ENCODE measurements at places on chromosomes 16 and 17.

DNA sequence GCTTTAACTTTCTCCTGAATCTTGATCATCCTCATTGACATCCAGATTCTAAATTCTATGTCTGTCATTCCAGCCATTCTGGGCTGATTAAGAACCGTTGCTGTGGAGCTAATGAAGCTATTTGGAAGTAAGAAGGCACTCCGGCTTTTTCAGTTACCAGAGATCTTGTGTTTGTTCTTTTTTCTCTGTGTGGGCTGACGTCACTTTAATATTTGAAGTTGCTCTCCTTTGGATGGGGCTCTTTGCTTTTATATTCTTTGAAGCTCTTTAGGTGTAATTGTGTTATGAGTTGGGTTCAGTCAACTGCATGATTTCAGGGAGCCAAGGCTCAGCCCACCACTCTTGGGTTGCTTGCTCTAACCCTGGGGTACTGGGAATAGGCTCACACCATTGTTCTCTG lies 460.6 kb downstream of the CDH8 start:
- DNase-seq, result no peak

DNA sequence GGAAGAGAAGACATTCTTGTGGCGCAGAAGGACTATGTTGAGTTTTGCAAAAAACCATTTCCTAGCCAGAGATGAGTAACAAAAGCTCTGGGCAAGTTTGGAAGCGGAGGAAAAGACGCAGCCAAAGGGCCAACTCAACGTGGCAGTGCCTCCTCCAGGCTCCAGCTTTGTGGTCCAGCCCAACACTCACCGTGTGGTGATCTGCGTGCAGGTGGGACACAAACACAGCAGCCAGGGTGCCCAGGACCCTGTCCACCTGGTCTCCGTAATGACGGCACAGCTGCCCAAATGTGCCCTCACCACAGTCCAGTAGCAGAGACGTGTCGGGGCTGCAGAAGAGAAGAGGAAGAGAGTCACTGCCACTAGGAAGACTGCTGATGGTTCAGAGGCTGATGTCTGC lies 21.5 kb downstream of the ELAC2 start:
- DNase-seq, result no peak

GRCh38 chr17:44887971-44888954 lies 11.0 kb downstream of the EFTUD2 start:
- no peak for DNase-seq

DNA sequence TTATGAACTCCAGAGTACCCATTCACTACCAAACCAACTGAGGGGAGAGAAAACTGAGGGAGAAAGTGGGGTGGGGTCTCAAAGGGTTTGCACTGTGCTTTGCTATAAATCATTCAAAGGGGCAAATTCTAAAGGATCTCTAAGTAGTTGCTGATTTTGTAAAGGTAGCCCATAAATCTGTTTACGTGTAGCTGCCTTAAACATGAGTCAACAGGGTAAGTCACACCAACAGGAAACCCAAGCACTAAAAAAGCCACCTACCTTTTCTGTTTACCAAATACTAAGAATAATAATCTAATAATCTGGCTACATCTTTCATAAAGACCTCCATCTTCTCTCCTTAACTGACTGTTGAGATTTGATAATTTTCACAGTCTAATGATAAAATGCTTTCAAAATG lies 8.4 kb upstream of the HSBP1 start:
- DNase-seq, result no peak

GRCh38 chr17:77242118-77242851 lies 101.5 kb downstream of the SEC14L1 start:
- no peak for DNase-seq

- no peak for DNase-seq
Measured at GRCh38 chr17:77445760-77446532, 305.2 kb downstream of the SEC14L1 start.

- no peak for DNase-seq
Measured at GRCh38 chr16:28951410-28951943, 740 bp downstream of the NFATC2IP start.

DNA sequence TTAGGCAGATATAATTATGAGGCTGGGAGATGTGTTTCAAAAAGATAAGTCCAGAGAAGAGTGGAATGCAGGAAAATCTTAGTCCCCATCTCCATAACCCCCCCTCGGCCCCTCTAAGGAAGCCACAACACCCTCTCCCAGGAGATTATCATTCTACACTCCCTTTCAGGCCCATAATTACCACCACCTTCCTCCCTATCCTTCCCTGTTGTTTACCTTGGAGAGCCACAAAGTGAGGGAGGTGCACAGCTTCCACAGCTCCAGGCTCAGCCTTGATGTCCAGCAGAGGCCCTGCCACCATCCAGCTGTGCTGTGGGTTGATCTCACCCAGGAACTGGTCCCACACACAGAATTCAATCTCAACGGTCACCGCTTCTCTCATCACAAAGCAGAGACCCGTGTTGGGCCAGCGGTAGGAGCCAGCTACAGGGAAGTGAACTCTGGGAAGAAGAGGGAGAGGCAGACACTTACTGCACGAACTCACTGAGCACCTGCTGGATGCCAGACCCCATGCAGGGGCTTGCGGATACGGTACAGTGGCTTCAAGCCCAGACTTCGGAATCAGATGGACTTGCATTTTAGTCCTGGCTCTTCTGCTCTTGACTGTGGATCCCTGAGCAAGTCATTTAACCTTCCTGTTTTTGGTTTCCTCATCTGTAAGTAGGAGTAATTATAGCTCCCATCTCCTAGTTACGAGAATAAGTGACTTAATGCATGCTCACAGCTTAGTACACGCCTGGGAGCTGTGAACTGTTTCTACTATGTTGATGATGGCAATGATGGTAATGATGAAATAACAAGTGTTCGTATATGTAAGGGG lies 44.1 kb downstream of the MIS12 start:
- no peak for DNase-seq

DNA sequence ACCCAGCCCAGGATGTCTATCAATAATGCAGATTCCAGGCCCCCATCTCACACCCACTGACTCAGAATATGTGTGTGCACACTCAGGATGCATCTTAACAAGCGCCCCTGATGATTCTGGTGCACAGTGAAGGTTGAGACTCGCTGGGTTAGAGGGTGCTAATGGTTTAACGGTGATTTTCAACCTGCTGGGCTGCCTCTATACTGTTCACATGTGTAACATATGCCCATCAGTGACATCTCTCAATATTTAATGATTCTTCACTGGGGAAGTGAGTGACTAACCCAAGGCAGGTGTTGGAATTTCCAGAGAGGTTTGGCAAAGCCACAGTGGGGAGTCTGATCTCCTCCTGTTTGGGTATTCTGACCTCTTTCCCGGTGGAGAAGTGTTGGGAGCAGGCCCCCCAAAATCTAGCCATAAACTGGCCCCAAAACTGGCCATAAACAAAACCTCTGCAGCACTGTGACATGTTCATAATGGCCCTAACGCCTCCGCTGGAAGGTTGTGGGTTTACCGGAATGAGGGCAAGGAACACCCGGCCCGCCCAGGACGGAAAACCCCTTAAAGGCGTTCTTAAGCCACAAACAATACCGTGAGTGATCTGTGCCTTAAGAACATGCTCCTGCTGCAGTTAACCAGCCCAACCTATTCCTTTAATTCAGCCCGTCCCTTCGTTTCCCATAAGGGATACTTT lies 4.1 kb upstream of the DOC2B start:
- no peak for DNase-seq

DNA sequence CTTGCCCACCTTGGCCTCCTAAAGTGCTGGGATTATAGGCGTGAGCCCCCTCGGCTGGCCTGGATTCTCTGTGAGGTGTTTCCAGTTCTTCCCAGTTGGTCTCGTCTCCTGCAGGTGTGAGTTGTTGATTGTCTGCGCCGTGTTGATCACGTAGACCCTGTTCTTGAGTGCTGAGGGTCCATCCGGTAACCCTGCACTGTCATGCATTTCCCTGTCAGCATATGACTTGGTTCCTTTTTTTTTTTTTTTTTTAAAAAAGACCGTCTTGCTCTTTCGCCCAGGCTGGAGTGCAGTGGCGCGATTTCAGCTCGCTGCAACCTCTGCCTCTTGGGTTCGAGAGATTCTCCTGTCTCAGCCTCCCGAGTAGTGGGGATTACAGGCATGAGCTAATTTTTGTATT lies 17.3 kb downstream of the MGRN1 start:
- DNase-seq, result no peak

GRCh38 chr17:45757431-45758218 lies 26.5 kb upstream of the CRHR1 start:
- DNase-seq, result no peak

GRCh38 chr17:4759776-4760236 lies 11.9 kb upstream of the TM4SF5 start:
- no peak for DNase-seq

All from left renal pelvis (tissue), 4 donors.